ENCODE measurements at places on chromosomes 7 and 10.

- no peak for DNase-seq
These were observed 6.8 kb downstream of the POLM start for GRCh38 chr7:44075296-44076075.

DNA sequence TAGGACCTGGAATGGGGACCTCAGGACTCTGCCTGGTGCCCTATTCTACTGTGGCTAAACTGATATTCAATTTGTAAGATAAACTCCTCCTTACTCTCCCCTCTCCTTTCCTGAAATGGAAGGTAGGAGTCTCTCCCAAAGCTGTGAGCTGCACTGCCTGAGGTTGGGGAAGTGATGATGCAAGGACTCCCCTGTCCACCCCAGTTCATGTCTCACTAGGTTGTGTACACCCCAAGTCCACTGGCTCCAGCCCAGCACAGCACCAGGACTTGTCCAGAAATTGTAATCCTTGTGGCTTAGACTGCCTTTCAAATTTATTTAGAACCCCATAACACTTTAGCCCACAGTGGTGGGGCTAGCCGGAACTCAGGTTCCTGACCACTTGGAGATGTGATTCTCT is 247.2 kb upstream of the CTBP2 start:
- DNase-seq = no peak

GRCh38 chr7:83599131-83599530 is 49.8 kb downstream of the SEMA3E start:
- DNase-seq = no peak

DNA sequence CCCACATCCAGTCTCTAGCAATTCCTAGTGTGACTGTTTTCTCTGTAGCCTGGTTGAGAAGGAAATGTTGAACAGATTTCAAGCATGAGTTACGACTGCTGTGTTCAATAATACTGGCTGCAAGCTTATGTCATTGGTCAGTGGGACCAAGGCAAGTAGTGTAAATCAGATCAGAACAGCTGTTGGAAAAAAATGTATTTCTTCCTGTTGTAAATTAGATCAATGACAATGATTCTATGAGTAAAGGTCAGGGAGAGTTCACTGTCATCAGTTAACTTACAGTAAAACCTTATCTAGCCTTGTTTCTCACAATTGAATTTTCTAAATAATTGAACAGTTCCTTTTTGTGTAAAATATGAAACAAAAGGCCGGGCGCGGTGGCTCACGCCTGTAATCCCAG is 6.7 kb downstream of the OTUD1 start:
- DNase-seq = no peak

GRCh38 chr7:90595801-90596670 is at the start of gene CDK14:
Gene CDK14 (plus strand): TSS chr7:90596321. CDS start chr7:90596628, 307 bp downstream.
- peak; percentile 34 for DNase-seq

Data from HT1080 (cell line).